Ascending aorta (tissue), 2 donors: ENCODE measurements at places on chromosomes 7 and 10.

- DNase-seq = no peak
These were observed 31.9 kb downstream of the SH2B2 start for GRCh38 chr7:102318482-102318971.

GRCh38 chr10:100659361-100660098 lies 85.9 kb upstream of the PAX2 start:
- no peak for DNase-seq

GRCh38 chr7:21184942-21185652 lies 242.8 kb upstream of the SP4 start:
- DNase-seq = no peak

DNA sequence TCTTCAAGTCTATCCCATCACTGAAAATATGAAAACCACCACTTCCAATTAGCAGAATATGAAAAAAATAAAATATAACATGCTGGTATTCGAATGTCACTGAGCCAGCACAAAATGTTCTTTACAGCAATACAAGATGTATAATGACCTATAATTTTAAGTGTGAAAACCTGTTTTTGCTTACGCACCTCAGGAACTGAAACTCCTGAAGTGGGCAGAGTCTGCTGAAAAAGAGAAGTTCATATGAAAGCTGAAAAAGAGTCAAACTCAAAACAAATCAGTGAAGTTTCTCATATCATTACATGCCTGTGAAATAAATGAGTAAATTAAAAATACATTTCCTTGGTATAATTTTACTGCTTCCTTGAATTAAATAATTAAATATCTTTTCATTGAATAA lies 272.5 kb downstream of the DGKB start:
- no peak for DNase-seq

DNA sequence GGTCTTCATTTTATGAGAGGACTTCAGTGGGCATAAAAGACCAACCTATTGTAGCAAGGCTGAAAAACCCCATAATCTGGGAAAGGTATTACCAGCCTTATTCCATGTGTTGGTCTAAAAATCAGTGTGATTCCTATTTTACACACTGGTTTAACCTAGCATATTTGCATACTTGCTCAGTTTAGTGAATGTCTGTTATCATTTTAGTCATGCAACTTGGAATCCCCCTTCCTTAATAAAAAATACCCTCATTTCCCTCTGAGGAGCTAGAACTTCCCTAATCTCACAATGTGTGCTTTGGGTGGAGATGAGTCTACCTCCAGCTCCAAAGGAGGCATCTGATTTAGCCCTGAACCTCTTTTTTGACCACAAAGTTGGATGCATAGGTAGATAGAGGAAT lies 312.8 kb upstream of the SORCS1 start:
- DNase-seq = no peak

DNA sequence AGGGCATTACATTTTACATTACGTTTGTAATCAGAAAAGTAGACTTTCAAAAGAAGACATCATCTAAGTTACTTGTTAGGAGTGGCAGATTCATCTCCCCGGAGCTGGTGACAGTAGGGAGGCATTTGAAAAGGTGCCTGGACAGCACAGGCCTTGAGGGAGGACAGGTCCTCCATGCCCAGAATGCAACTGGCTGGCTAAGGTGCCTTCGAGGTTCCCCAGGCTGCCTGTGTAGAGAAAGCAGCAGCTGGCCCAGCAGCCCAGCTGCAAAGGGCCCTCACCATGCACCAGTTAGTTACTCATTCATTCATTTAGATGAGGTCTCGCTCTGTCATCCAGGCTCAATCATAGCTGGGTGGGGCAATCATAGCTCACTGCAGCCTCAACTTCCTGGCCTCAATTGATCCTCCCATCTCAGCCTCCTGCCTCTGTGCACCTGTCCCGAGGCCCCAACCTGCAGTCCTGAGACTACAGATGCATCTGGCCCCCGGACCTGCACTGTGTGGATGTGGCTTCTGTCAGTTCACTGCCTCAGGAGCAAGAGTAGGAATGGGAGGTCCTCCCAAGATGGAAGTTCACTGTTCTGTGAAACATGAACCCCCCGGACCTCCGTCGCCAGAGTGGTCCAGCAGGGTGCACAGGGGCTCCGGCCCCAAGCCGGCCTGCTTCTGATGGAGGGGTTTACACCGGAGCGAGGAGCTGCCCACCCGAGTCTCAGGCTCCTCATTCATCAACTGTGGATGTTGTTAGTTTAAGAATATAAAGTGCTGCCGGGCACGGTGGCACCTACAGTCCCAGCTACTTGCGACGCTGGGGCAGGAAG lies 36.6 kb downstream of the PRKAG2 start:
- DNase-seq = no peak

GRCh38 chr7:50826371-50827172 lies 43.9 kb upstream of the GRB10 start:
- DNase-seq = no peak

GRCh38 chr10:101329341-101330032 lies 24.5 kb upstream of the BTRC start:
- DNase-seq = no peak

DNA sequence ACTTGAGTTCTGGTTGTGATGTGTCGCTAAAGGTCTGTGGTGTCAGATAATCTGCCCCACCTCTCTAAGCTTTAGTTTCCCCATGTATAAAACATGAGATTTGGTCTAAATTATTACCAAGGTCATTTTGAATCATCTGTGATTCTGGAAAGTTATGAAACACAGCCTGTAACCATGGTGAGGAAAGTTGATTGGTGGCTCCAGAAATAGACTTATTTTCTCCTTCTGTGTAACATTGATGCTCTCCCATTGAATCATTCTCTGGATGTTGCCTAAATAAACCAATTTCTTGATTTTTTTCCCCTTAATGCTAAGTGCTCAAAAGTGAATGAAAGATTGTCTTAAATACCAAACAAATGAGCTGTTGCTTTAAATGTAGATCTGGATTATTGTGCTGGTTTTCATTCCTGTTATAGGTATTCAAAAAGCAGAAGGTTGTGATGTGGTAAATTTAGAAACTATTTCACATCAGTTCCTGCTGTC lies 30.0 kb upstream of the PCGF5 start:
- DNase-seq = no peak

- DNase-seq = no peak
These were observed 37.2 kb downstream of the HEPACAM2 start for GRCh38 chr7:93188870-93189634.

GRCh38 chr10:30359373-30360206 lies 10.5 kb upstream of the MTPAP start:
- no peak for DNase-seq

GRCh38 chr7:31521336-31522010 lies 7.6 kb downstream of the ITPRID1 start:
- DNase-seq = no peak

DNA sequence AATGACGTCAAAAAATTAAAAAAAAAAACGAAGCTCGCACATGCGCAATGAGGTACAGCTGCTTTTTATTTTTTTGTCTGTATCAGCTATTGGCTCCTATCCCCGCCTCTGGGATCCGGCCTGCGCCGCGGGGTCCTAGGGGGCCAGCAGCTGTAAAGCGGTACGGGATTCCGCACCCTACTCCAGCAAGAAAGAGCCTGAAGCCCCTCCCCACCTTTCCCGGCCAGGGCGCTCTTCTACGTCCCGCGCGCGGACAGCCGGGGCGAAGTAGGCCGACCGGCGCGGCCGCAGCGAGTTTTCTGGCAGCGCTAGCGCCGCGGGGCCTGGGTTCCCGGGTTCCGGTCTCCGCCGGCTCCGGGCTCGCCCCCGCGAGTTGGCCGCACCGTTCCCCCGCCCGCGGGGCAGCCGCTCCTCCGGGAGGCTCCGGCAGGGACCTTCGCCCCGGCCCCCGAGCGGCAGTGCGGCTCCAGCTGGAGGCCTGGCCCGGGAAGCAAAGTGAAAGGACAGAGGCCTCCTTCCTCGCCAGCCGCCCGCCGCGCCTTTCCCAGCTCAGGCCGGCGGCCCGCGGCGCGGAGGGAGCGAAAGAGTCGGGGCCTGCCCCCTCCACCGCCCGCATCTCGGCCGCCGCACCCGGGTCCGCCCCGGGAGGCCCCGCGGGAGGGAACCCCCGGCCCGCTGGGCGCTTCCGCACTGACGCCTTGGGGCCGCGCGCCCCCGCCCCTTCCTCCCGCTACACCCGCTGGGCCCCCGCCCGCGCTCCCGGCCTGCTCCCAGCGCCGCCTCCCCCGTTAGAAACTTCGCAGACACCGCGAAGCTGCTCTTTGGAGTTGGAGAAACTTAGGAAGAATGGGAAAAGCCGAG lies 4.7 kb upstream of the SPAG6 start:
- DNase-seq = peak; percentile 84

- DNase-seq = no peak
These were observed 182.8 kb upstream of the PHYHIPL start for GRCh38 chr10:58993480-58994221.

DNA sequence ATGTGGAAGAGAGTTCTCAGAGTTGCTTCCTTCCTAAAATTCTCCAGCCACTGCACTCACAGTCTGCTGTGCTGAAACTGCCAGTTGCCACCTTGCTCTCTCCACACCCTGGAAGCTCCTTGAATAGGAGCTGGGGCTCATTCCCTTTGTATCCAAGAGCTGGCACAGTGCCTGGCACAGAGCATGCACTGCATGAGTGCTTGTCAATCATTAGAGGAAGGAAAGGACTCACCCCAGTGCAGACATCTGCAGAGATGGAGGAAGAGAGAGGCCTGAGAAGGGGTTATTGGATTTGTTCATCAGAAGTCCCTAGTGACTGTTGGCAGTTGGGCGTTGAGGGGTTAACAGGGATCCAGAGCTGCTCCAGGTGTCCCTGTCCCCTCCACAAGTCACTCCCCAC lies 41.7 kb upstream of the DUSP5 start:
- no peak for DNase-seq

GRCh38 chr10:18238870-18239485 lies 98.8 kb downstream of the CACNB2 start:
- DNase-seq = no peak

DNA sequence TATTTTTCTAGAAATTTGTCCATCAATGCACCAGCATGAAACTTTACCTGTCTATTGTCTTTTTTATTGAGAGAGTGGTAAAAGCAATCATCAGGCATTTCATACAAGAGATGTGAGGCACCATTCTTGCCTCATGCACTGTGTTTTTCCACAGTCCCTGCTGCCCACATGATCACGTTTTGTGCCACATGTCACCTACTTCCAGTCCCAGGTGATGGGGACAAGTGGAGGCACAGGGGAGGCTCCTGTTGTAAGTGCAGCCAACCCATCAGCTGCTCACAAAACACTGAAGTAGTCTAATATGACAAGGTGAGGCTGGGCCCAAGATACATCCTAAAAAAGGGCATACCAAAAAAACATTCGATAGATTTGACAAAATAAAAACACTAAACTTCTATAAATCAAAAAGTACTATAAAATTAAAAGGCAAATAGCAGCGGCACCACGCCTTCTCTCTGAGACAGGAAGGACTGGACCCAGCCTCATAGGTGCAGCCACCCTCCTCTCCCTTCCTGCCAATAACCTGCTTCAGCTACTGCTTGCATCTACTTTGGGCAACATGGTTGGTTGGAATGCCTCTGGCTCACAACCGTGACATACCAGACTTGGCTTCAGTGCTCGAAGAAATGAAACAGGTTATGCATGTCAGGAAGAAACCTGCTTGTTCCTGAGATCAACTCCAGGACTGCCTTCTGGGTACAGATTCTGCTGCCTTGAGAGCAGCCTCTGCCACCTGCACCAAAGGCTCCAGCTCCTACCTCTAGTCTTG lies 2.3 kb downstream of the ZC3HAV1L start:
- no peak for DNase-seq

GRCh38 chr7:40551685-40552576 lies 417.1 kb downstream of the SUGCT start:
- DNase-seq = no peak

DNA sequence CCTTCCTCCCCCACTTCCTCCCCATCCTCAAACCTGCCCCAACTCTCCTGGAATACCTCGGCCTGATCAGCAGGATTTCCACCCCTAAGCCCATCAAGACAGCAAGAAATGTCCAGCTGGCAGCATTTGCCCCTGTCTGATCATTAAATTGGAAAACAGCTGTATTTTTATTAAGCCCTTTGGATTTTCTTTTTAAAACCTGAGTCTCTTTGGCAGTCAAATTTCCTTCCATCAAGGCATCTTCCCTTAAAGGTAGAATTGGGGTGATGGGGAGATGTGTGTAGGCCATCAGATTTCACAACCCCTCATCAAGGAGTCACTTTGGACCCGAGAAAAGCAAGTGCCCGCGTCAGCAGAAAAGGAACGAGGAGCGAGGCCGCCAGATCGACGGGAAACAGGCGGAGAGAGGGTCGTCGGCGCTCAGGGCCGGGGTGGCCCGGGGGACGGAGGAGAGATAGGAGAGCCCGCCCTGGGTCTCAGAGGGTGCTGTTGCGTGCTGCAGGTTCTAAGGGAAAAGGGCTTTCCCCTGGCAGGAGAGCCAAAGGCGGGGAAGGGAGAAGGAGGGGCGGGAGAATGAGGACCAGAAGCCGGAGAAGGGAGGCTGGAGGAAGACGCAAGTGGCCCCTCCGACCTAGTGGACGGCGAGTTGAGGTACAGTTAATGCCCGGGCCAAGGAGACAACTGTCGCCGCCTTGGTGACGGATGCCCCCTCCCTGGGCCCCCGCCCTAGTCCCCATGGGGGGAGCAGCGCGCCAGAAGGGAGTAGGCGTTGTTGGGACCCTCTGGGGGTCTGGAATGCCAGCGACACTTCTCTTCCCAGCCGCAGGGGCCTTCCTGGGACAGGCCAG lies 11.5 kb upstream of the GATA3 start:
- no peak for DNase-seq

DNA sequence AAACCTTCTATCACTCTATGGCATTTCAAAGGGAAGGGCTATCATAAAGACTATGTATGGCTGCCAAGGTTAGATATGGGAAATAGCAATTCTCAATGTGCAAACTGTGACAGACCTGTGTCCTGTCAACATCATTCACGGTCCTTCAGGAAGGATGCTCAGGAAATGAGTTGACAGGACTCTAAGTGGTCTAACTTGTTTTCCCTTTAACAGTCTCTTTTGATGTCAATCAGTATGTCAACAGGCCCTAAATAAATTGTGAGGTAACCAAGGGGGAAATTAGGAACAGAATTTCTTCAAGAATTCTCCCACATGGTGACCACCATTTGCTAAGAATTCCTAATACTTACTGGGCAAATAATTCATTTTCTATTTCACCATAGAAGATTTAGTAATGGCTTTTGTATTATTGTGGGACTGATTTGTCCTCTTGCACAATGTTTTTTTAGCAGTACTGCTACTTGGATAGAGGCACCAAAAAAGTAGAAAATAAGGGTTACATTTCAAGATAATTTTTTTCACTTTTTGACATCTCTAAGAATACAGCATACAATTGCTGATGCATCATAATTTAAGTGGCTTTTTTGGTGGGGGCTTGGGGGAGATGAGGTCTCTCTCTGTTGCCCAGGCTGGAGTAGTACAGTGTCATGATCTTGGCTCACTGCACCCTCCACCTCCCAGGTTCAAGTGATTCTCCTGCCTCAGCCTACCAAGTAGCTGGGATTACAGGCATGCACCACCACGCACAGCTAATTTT lies 275.8 kb downstream of the CACNA2D1 start:
- no peak for DNase-seq

DNA sequence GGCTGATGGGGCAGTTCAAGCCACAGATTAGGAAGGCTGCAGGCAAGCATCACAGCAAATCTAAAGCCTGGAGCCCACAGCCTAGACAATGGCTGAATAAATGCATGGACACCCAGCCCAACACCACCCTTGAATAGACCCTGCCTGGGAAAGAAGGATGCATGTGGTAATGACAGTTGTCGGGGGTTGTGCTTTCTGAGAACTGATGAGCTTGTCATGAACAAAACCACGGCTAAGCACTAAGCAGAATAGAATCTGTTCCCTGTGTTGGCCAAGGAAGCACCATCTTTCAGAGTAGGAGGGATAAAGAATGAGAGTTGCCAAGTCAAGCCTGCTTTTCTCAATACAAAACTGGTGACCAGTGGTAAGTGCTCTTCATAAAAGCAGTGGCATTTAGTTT lies 66.1 kb upstream of the JCAD start:
- DNase-seq = no peak

GRCh38 chr10:36989233-36989632 lies 136.2 kb upstream of the ANKRD30A start:
- DNase-seq = no peak
